Epithelial cell of proximal tubule (primary cell): ENCODE measurements at places on chromosomes 13 and 19. TPM values are rescaled to one million over a fixed set of nuclear protein-coding genes. Genes with fewer than 3 reads are reported as not detected.

Gene CD209
- total RNA-seq = 0.12 TPM in 1 of 2 replicates, not detected in the other

Gene CBY2
- total RNA-seq = not detected in 2 replicates

Gene HRC
- total RNA-seq = not detected in 2 replicates

Gene MBD3L3
- total RNA-seq = not detected in 2 replicates

Gene OR10H1
- total RNA-seq = not detected in 2 replicates

Gene HCST
- total RNA-seq = not detected in 2 replicates

DNA sequence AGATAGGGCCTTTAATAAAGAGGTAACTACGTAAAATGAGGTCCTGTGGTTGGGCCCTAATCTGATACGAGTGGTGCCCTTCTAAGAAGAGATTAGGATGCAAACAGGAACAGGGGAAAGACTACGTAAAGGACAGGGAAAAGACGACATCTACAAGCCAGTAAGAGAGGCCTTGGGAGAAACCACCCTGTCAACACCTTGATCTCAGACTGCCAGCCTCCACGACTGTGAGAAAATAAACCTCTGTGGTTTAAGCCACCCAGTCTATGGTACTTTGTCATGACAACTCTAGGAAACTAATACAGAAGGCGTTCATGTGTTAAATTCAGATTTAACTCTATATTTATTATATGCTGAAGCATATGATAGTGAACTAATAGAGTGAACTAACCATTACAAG lies 566.3 kb downstream of the UQCRFS1 start:
- no peak for DNase-seq

DNA sequence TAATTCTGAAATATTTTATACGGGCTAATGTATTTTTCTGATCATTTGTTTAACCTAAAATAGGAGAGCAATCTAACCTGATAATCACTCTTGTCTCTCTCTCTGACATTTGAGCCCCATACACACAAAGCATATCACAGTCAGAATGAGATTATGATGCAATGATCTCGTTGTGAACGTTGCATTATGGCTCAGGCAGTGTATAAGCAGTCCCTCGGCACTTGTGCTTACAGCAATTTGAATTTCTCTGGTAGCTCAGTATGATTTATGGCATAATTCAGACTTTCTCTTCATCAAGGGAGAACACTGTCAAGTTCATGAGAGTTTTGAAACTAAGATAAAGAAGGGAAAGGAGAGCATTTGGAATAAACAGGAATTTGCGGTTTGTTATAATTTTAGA lies 256.1 kb downstream of the DACH1 start:
- DNase-seq = no peak

- peak; percentile 78 for DNase-seq
Observed at GRCh38 chr19:7224209-7224686, 70.0 kb downstream of the INSR start.

GRCh38 chr19:49387936-49388372 lies at the start of gene KASH5:
Gene KASH5 (plus strand): TSS chr19:49388249. CDS start chr19:49390884, 2,635 bp downstream.
- DNase-seq = no peak

- DNase-seq = no peak
Observed at GRCh38 chr13:103218253-103218652, 152.0 kb upstream of the SLC10A2 start.

DNA sequence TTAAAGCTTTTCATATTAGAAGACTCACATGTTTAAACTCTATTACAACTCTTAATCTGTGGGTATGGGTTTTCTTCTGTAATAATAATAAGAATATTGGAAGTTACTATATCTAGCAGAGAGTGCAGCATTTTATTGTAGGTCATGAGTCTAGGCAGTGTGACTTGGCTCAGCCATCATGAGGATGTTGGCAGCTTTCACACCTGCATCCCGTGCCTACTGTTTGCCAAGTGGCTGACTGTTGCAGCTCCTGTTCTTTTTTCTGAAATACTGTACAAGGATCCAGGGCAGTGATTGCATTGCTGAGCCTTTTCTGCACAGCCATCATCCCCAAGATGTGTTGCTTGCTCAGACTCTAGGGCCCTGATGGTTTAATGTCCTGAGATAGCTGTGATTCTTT lies 47.4 kb downstream of the MTUS2 start:
- DNase-seq = no peak

- DNase-seq = no peak
Observed at GRCh38 chr19:19788015-19788414, 33.5 kb downstream of the ZNF506 start.

DNA sequence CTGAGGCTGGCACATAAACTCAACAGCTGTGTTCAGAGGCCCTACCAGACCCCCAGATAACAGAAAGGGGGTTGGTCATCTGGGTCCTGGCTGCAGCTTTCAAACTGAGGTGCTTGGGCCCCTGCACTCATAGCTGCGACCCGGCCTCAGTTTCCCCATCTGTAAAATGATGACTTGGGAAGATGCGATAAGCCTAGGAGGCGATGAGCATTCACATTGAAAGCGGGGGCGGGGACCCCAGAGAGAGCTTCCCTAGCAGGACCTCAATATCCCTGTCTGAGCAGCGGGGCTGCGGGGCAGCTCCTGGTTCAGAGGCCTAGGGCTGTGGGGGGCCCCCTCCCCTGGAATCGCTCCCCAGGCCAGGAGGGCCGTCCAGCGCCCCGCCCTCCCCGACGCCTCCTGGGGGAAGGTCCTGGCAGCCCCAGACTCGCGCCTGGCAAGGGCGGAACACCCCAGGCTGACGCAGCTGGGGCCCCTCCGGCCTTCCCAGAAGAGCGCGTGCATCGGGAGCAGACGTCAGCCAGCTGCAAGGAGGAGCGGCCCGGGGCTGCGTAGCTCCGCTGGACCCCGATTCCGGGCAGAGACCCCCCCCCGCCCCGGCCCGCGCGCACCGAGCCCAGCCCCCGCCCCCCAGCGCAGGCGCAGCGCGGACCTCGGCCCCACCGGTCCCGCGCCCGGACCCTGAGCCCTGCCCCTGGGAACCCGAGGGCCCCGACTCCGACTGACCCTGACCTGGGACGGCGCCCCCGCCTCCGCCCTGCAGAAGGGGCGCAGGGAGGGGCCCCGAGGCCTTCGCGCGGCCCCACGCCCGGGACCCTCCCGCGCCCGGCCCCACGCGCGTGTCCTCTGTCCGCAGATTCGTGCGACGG lies 3.5 kb downstream of the FSTL3 start:
- DNase-seq = no peak

- DNase-seq = no peak
Observed at GRCh38 chr19:1222394-1222793, 15.4 kb downstream of the CBARP start.

DNA sequence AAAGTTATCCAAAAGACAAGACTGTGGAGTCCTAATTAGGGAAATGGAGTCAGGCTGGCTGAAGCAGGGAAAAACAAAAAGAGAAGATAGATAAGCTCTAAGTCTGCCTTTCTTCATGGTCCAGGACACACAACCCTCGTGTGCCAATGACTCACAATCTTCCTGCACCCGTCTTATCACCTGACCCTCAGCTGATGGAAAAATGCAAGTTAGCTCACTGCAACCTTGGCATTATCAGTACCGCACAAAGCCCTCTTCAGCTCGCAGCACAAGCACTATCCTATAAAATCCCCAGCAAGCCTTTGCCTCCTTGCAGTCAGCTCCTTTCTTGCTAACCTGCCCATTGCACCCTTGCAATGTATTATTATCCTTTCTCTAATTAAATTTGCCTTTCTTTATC lies 4.3 kb downstream of the OR7A5 start:
- DNase-seq = peak; percentile 47

GRCh38 chr13:25910991-25911419 lies 140.8 kb downstream of the SHISA2 start:
- DNase-seq = no peak

- DNase-seq = no peak
Observed at GRCh38 chr19:2834294-2834871, 6.9 kb upstream of the ZNF555 start.

DNA sequence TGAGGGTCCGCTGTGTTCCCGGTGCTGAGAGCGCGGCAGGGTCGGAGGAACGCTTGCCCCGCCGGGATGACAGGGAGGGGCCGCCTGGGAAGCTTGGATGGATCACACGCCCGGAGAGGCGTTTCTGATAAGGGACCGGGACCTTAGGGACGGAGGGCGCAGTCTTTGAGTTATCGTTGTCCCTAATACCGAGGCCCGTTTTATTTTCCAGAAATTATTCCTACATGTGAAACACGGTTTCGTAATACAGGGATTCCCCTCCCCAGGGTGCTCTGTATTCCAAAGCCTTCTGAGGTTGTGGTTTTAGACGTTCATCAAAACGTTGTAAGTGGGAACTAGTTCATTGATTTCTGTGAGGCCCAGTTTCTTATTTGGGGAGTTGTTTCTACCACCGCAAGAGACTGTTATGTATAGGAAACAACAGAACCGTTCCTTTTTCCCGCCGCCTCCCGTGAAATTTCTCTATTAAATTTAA lies 752 bp downstream of the PDCD5 start:
- DNase-seq = peak; percentile 48

DNA sequence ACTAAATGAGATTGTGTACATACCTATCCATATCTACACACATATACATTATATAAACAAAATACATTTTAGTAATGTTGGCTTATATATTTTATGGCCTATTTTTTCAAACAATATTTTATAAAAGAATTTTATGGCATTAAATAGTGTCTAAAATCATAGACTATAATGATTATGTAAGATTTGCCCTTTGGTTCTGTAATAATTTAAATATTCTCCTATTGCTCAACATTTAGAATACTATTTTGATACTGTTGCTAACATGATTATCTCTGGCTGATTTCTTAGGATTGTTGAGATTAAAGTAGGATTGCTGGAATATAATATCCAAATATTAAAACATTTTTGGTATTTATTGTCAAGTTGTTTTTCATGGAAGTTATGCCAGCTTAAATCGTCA lies 565.2 kb upstream of the GPC6 start:
- no peak for DNase-seq

DNA sequence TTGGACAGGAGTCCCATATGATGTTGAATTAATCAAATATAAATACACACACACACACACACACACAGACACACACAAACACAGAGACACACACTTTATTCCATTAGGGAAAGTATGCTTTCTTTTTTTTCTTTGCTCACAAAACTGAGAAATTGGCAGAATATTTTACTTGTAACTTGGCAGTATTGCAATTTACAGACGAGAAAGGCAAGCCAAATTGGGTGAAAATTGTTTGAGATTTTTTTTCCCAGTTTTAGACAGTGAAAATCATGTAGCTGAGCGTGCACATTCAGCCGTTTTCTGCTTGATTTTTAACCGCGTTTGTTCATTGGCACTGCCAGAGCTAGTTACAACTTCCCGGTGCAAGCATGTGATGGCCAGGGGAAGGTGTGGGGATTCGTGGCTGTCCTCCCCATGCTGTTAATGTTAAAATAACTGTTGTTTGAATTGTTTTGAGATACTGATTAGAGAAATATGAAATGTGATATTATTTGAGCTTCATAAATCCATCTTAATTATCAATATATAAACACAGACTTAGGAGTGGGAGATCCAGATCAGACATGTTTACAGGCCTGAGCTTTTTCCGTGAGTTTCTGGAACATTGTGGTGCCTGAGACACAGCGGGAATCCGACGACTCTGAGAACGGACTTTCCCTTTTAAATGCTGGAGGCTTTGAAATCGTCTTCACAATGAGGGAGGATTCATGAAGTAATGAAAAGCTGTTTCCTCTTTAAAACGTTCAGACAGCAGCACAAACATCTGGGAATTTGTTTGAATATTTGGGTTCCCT lies 125.5 kb downstream of the KCNRG start:
- DNase-seq = no peak

DNA sequence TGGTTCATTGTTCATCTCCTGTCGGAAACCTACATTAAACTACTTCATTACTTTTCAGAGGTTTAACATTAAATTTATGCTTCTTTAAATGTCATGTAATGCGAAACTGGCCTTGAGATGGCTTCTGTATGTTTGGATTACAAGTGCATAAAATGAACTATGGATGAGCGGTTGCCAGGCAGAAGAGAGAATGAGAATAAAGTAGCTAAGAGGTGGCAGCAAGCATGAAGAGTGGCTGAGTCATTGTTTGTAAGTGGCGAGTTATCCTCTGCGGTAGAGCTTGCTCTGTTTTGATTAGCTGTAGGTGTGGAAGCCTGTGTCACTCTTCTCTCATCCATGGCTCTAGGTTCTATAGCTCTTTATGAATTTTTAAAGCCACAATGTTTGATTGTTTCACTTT lies 1139.6 kb upstream of the PCDH9 start:
- DNase-seq = no peak

DNA sequence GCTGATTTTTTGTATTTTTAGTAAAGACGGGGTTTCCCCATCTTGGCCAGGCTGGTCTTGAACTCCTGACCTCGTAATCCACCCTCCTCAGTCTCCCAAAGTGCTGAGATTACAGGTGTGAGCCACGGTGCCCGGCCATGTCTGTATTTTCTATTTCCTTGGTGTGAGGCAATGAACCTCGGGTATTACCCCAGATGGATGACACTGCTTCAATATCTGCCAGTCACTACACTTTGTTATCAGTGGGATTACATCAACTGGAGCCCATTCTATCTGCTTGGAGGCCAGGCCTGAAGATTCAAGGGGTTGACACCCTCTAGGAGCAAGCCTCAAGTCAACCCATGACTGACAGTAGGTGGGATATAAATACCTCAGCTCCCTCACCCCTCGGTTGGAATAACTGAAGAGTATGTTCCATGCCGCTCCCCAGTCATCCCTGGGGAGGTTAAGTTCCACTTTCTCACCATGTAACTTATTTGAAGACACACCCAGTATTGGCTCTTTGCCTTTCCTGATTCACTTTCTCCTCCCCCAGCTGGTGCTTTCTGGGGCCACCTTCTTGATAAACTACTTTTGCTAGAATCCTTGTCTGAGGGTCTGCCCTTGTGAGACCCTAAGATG lies 992 bp upstream of the ADGRE1 start:
- DNase-seq = no peak

DNA sequence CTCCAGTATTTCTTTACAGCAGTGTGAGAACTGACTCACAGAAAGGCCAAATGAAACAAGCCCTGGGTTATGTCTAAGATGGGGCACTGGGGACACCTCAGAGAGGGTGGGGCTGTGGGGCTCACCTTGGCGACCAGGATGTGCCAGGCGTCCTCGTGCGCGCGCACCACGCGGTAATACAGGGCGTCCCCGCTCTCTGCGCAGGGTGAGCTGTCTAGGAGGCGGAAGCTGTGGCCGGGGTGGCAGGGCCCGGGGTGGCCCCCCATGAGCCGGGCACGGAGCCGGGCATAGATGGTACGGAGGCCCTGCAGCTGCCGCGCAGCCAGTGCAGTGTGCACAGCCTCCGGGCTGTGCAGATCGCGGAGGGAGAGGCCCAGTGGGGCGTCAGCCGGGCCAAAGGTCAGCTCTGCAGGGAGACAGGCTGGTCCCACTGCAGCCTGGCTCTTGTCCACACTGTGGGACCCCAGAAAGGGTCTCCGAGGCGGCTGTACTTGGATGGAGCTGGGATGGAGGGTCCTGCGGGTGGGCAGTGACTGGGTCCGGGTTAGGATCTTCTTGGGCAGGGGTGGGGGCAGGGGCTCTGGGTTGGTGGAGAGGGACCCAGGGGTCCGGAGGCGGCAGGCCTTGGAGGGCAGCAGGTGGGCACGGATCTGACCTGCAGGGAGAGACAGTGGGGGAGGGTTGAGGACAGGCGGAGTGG lies 3.4 kb downstream of the PEAK3 start:
- no peak for DNase-seq

DNA sequence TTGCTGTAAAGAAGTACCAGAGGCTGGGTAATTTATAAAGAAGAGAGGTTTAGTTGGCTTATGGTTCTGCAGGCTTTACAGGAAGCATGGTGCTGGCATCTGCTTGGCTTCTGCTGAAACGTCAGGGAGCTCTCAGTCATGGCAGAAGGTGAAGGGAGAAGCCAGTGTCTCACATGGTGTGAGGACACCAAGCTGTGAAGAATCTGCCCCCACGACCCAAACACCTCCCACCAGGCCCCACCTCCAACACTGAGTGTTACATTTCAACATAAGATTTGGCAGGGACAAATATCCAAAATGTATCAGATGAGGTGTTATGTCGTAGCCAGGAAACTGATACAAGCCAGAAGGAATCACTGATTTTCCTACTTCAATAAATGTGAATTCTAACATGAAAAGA lies 136.5 kb downstream of the CYSLTR2 start:
- no peak for DNase-seq
